Umbilical cord (tissue), 2 donors: ENCODE measurements at places on chromosomes 5 and 9.
A peak's percentile ranks its signal among the peaks of the same experiment; 100 is the strongest.

- DNase-seq, result no peak
These were observed 186.5 kb downstream of the LURAP1L start for GRCh38 chr9:12961276-12961809.

- DNase-seq, result no peak
These were observed 1187.1 kb upstream of the WWC1 start for GRCh38 chr5:167104351-167104750.

DNA sequence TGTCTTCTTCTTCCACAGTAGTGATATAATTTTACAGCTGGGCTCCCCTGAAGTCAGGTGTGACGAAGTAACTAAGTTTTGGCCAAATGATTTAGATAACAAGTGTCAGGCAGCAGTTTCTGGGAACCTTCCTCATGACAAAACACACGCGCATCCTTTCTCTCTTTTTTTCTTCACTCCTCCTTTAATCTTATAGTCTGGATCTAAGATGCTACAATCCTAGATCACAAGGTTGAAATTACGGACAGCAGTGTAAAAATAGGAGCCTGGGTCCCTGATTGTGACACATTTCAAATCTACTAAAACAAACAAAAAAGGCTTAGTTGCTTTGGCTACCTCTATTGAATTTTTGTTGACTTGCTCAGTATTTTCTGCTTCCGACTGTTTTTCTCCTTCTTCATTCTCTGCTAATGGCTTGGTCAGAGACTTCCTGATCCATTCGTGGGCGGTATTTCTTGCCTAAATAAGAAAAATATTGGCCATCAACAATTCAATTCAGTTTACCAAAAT, 36.1 kb downstream of the FAM114A2 start:
- DNase-seq, result no peak

GRCh38 chr5:79111387-79111959, at the start of gene BHMT:
BHMT (plus strand) TSS chr5:79111809; CDS start chr5:79111886, 77 bp downstream.
- no peak for DNase-seq

DNA sequence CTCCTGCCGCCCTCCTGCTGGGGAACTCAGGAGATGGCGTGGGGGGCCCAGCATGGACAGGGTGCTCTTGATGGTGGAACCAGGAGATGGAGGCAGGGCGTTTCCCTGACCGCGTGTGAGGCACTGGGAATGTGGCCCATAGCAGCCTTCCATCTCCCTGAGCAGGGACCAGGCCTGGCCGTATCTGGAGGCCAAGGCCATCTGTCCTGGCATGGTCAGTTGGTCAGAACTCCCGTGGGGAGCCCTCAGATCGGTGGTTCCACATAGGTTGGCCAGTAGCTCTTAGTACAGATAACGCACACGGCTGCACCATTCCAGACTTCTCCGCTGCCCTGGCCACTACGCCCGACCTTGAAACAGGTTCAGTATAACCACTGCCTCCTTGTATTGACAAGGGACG, 77.6 kb downstream of the KCNT1 start:
- no peak for DNase-seq

GRCh38 chr5:152066784-152067183, 142.1 kb upstream of the GLRA1 start:
- no peak for DNase-seq

- no peak for DNase-seq
These were observed 467.2 kb downstream of the KIF4B start for GRCh38 chr5:155480731-155481131.

GRCh38 chr5:129177451-129177850, 82.9 kb downstream of the ISOC1 start:
- peak; percentile 24 for DNase-seq

DNA sequence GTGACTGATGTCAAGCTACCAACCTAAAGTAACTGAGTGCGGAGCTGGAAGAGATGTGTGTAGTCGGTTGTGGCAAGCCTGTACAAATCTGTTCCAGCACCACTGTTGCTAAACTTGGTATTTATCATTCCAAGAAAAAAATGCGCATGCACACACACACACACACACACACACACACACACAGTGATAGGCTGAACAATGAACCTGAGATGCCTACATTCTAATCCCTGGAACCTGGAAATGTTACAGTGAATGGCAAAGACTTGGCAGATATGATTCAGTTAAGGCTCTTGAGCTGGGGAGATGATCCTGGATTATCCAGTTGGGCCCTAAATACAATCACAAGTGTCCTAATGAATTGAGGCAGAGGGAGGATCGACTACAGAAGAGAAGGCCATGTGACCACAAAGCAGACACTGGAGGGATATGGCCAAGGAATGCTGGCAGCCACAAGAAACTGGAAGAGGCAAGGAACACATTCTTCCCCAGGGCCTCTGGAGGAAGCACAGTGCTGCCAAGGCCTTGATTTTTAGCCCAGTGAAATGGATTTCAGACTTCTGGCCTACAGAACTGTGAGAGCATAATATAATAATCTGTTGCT, 49.7 kb upstream of the LHFPL2 start:
- no peak for DNase-seq

GRCh38 chr9:19408316-19408692, 505 bp upstream of the ACER2 start:
- DNase-seq, result no peak

- no peak for DNase-seq
These were observed 160.9 kb downstream of the LPAR1 start for GRCh38 chr9:110877374-110877773.

GRCh38 chr5:172837640-172838039, 3.6 kb downstream of the ERGIC1 start:
- no peak for DNase-seq

DNA sequence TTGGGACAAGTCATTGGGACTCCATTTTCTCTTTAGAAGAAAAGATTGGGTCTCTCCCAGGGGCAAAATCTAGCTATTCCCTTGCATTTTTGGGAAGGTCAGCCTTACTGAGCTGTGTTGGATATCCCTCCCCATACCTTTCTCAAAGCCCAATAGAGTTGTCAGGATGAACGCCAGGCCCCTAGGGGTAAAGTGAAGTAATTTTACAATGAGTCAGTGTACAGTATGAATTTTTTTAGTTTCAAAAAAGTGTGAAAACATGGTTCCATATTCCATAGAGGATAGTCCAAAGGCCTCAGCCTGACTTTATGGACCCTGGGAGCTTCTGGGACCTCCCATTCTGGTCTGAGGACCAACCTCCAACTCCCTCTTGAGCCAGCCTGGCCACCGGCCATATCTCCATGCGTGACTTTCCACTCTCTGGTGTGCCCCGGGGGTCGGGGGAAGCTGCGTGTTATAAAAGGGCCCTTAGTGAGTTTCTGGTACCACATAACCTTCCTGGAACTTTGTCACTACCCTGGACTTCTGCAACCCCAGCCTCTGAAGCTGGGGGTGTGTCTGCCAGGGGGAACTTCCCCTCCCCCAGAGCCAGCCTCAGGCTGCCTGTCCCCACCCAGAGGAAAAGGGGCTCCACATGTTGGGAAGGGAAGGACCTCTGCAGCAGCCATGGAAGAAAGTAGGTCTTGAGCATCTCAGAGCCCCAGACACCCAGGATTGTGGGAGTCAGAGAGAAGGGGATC, 52.4 kb upstream of the SYNPO start:
- DNase-seq, result peak; percentile 31

DNA sequence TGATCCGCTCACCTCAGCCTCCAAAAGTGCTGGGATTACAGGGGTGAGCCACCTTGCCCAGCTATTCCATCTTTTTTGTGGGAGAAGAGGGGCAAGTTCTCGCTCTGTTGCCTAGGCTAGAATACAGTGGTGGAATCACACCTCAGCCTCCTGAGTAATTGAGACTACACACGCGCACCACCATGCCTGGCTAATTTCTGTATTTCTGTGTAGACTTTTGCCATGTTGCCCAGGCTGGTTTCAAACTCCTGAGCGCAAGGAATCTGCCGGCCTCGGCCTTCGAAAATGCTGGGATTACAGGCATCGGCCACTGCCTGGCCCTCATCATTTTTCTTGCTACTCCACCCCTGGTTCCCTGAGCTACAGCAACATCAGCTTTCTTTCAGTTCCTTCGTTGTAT, 2.8 kb upstream of the NOL6 start:
- DNase-seq, result no peak

DNA sequence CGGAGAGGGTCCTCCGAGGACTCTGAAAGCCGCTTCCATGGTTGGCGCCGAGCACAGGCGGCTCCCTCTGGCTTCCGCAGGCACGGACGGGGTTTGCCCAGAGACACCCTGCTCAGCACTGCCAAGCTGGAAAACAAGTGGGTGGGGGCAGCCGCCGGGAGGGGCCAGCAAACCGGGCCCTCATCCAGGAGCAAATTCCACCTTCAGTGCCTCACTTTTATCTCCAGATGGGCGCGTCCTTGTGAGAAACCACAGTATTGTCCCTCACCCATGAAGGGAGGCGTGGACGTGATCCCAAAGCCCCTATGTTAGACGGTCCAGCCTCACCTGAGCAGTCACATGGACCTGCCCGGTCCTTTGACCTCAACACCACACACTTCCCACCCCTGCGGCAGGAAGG, 29.0 kb downstream of the MED10 start:
- DNase-seq, result no peak
